ENCODE measurements at places on chromosomes 5 and 9.

GRCh38 chr5:87372705-87373104 is 40.0 kb downstream of the CCNH start:
- DNase-seq = no peak

- peak; percentile 94 for DNase-seq
Measured at GRCh38 chr9:6007770-6008168, 7.7 kb downstream of the RANBP6 start.

GRCh38 chr5:76402251-76402885 is 717 bp upstream of the IQGAP2 start:
- DNase-seq = no peak

GRCh38 chr5:56207537-56207936 is 25.6 kb downstream of the ANKRD55 start:
- no peak for DNase-seq

DNA sequence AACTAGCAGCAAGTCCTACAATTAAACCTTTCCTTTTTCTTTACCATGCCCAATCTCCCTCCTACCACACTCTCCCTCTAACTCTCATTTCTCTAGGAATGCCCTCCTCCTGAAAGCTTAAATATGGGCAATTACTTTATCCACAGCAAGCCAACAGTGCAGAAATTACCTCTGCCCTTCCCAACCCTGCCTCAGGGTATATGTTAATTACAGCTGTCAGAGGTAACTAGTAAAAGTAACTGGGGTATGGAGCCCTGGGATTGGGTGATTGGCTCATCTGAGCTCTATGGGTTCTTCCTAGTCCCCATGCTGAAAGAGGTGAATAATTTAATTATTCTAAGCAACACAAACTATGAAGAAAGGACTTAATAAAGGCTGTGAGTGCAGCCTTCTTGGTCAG is 478.9 kb upstream of the NMUR2 start:
- DNase-seq = peak; percentile 12

DNA sequence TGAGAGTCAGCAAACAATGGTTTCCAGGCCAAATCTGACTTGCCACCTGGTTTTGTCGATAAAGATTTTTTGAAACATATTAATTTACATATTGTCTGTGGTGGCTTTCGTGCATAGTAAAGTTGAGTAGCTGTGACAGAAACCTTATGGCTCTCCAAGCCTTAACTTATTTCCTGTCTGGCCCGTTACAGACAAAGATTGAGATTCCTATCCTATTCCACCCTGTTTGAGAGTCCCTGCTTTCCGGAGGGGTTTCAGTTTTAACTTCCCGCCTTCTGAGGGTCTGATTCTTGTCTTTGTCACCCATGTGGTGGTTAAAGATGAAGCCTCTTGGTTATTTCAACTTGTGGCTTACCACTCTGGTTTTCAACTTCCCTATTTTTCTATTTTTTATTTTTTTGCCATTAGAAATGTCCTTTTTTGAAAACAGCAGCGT is 11.4 kb downstream of the OTULIN start:
- no peak for DNase-seq

DNA sequence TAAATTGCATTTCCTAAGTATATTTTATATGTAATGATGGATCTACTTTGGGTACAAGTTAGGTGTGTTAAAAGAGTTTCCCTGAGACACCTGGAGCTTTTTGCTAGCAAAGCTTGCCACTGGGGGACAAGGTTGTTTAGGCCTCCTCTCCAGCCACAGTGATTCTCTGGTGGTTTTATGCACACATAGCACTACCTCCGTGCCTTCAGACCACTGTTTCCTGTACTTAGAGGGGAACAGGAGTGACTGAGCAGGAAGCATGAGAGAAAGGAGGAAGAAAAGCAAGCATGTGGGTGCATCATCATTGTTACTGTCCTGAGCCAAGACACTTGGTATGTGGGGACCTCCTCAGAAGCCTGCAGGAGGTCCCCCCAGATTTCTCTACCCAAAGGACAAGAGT is 272.1 kb downstream of the RASEF start:
- no peak for DNase-seq

DNA sequence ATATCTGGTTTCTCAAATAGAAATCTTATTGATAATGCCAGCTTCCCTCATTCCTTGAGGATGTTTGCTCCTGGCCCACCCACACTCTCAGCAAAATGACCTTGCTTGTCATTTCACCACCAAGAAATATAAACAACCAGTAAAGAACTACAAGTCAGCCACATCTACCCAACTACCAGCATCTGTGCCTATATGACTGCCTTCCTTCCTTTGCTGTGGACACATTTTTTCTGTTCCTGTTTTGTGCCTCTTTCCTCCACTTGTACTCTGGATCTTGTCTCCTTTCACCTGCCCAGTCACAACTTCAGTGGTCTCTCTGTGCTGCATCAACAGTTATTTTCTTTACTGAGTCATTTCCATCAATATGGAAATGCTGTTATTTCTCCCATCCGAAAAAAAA is 20.3 kb downstream of the KIF2A start:
- no peak for DNase-seq

- no peak for DNase-seq
Measured at GRCh38 chr9:116715751-116716150, 28.6 kb downstream of the TRIM32 start.
